ENCODE measurements at places on chromosomes 1 and 21.
A peak's percentile ranks its signal among the peaks of the same experiment; 100 is the strongest.

DNA sequence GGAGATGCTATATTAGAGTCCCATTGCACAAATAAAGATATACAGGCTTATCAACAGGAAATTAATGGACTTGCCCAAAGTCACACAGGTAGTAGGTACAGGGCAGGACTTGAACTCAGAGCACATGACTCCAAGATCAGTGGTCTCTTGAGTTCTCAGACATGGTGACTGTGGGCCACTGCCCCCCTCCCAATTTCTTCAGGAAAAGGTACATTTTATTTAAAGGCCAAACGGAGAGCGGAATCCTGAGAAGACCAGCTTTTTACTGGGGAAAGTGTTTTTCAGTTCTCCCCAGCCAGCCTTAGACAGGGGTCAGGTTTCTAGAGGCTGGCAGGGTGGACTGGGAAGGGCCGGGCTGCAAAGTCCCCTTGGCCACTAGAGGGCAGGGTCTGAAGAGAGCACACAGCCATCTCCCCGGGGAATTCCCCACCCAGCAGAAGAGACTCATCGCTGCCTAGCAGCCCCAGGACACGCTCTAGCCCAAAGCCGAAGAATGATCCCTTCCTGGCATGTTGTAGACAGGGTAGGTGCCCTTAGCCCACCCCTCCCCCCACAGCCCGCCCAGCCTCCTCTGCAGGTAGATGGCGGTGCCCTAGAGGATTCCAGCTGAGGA is 29.7 kb downstream of the ACP6 start:
- DNase-seq: no peak

GRCh38 chr1:196438329-196438728 is 169.9 kb downstream of the KCNT2 start:
- no peak for DNase-seq

DNA sequence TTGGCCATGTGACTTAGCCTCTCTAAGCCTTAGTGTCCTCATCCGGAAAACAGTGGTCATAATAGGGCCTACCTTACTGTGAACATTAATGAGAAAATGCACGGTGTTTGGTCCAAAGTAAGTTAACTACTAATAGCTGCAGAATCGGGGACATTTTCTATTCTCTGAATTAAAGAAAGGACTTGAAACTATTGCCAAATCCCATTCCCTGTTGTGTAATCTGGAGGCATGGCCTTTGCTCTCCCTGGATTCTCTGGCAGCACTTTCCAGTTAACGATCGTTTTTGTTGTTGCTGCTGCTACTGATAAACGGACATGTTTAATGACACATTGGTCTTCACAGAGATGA is 30.5 kb downstream of the FMO4 start:
- no peak for DNase-seq

DNA sequence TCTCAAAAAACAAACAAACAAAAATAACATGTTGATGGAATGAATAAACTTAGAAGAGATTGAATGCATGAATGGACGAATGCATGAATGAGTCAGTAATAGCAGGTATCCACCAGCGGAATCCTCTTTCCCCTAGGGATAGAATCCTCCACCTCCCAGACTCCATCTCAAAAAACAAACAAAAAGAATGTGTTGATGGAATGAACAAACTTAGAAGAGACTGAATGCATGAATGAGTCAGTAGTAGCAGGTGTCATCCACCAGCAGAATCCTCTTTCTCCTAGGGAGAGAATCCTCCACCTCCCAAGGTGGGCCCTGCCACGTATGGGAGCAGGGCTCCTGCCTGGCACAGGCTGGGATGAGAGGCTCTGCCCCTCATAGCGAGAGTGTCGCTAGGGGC is 26.8 kb upstream of the RNF19B start:
- no peak for DNase-seq

DNA sequence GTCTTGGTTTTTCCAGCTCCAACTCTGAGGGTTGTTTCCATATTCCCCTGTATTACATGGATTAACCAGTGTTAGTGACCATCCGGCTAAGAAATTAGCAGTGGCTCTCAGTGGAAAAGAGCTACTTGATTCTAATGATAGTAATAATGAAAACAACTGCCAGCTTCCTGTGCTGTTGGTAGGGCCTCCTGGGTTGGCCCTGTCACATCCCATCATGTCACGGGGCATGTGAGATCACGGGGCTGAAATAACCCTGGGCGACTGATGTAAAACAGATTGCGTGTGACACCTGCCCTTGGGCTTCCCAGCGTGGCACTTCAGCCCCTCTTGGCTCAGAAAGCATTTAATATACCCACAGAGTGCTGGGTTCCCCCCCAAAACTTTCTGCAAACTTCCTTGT is 149.0 kb downstream of the ROR1 start:
- peak; percentile 59 for DNase-seq

DNA sequence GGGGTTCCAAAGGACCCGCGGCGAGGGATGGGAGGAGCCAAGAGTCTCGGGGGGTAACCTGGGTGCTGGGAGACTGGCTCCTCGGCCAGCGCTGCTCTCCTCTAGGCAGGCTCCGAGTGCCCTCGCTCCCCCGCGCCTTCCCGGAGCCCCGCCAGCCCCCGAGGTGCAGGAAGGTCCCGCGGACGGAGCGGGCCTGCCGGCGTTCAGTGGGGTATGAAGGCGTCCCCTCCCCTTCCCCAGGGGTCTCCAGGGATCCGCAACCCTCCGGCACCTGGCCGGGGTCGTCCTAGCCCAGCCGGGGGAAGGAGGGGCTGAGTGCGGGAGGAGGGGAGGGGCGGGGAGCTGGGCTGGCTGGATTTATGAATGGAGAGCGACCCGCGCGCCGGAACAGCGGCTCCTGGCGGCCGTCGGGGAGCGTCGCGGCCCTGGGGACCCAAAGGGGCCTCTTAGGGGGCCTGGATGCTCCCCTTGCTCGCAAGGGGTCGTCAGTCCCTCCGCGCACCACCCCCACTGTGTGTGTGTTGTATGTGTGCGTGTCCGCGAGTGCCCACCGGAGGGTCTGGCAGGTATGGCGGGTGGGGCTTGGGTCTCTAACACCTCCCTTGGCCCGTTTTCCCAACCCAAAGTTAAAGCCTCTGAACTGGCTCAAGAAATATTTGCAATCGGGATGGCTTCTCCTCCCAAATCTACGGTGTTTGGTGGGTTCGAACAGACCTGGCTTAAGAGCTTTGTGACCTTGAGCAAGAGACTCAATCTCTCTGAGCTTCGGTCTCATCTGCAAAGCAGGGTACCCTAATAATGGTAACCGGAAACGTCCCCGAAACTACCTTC is 642 bp downstream of the HCRTR1 start:
- no peak for DNase-seq

DNA sequence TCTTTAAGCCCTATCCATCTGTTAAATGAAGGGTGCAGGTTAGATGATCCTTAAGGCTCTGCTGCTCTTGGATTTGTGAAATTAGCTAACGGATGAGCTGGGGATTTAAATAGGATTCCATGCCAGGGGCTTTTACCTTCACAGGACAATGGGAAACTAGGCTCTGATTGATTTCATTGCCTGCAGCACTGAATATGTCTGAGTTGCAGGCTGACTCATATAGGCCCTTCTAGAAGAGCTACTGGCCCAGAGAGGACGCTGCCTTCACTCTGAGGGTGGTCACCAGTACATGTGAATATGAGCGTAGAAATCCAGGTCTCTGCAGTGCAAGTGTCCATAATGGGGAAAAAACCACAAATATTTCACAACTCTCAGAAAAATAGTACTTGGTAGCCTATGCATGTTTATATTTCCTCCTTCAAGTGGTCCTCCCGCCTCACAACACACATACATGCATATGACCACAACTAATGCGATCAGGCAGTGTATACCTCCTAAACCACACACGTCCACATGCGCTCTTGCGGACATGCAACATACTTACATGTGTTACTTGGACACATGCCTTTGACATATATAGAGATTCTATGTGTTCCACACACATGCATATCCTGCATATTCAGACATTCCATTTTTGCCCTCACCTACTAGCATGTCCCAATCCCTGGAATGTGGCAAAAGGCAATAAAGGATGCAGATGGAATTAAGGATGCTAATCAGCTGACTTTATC is 233.8 kb upstream of the JUN start:
- DNase-seq: no peak

GRCh38 chr1:192545896-192546521 is 29.6 kb upstream of the RGS1 start:
- no peak for DNase-seq

- DNase-seq: no peak
Measured at GRCh38 chr1:198823626-198824025, 184.8 kb downstream of the PTPRC start.
